ENCODE measurements at places on chromosomes 12 and 14. TPM values are rescaled to one million over a fixed set of nuclear protein-coding genes. Genes with fewer than 3 reads are reported as not detected.

The SLC39A5 gene
- total RNA-seq, result not detected

The NYNRIN gene
- 5.0 TPM for total RNA-seq

The CCDC197 gene
- total RNA-seq, result 3.4 TPM

The RALGAPA1 gene
- 45.1 TPM for total RNA-seq

The FKBP3 gene
- total RNA-seq, result 81.4 TPM

The DPPA3 gene
- not detected for total RNA-seq

The SIRT4 gene
- 2.4 TPM for total RNA-seq

Measured in cardiac septum (tissue), 1 donor.